Right lobe of liver (tissue), 6 donors: ENCODE measurements at places on chromosomes 5 and 9.

- DNase-seq = no peak
- no peaks in the 10 kb centered on the region for H3K27me3 ChIP-seq
- H3K4me1 ChIP-seq = peaks cover 57% of the 10 kb centered on the region
- H3K4me3 ChIP-seq = no peak overlapping the region
- no peaks in the 10 kb centered on the region for H3K36me3 ChIP-seq
These were observed 13.2 kb upstream of the FAM120AOS start for GRCh38 chr9:93466416-93467061.

DNA sequence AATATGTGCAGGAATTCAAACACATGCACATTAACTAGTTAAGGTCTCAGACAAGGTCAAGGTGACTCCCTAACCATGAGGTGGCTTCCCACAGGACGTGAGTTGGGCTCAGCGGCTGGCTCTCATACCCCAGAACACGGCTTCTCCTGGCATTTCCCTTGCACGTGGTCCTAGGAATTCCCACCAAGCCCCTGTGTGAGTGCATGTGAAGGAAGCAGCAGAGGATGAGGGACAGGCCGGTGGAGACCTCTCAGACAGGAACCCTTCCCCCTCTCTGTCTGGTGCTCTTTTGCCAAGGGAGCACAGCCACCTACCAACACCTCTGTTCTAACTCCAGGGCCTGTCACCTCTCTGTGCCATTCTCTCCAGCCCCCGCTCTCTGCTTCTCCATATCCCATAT, 271.0 kb downstream of the FSTL4 start:
- no peak for DNase-seq
- no peak overlapping the region for H3K27ac ChIP-seq
- no peaks in the 10 kb centered on the region for H3K36me3 ChIP-seq
- H3K4me1 ChIP-seq = no peaks in the 10 kb centered on the region
- H3K4me3 ChIP-seq = no peak overlapping the region

DNA sequence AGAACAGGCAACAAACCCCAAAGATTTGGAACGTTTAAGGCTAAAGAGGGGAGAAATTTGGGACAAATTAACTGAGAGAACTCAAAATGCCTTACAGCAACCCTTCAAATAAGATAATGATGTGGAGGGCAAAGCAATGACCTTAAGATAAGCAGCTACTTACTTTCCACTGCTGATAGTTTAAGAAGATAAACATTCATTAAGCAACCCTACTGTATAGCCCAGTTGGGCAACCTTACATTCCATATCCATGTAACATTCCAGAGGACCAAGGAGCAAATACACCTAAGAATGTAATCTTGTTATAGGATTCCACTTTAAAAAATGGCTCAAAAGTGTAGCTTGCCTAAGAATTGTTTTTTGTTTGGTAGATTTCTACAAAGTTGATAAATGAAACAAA, 14.8 kb downstream of the ETF1 start:
- no peaks in the 10 kb centered on the region for H3K27me3 ChIP-seq
- H3K4me3 ChIP-seq = no peak overlapping the region
- H3K4me1 ChIP-seq = no peaks in the 10 kb centered on the region
- H3K27ac ChIP-seq = no peak overlapping the region
- H3K36me3 ChIP-seq = peaks cover 5% of the 10 kb centered on the region

DNA sequence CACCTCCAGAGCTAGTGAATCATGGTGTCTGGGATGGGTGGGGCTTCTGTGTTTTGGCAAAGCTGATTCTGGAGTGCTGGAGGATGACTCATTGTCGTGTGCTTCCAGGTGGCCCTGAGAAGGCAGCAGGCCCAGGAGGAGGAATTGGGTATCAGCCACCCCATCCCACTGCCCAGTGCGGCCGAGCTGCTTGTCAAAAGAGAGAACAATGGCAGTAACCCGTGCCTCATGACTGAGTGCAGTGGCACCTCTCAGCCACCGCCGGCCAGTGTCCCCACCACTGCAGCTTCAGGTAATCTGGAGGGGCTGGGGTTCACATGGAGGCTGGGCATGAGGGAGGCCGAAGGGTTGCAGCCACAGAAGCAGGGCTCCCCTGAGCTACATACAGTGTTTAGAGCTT, 5.4 kb downstream of the DMRT1 start:
- H3K27me3 ChIP-seq = peaks cover 21% of the 10 kb centered on the region
- H3K27ac ChIP-seq = no peak overlapping the region
- no peaks in the 10 kb centered on the region for H3K36me3 ChIP-seq
